ENCODE measurements at places on chromosomes 13 and 19. TPM values are rescaled to one million over a fixed set of nuclear protein-coding genes. Genes with fewer than 3 reads are reported as not detected.
A peak's percentile ranks its signal among the peaks of the same experiment; 100 is the strongest.

CYP2A6 gene
- not detected for total RNA-seq

TUBB4A gene
- 1.5 TPM for total RNA-seq

PROZ gene
- total RNA-seq, result not detected

SOX1 gene
- total RNA-seq, result not detected

C13orf42 gene
- not detected for total RNA-seq

DNA sequence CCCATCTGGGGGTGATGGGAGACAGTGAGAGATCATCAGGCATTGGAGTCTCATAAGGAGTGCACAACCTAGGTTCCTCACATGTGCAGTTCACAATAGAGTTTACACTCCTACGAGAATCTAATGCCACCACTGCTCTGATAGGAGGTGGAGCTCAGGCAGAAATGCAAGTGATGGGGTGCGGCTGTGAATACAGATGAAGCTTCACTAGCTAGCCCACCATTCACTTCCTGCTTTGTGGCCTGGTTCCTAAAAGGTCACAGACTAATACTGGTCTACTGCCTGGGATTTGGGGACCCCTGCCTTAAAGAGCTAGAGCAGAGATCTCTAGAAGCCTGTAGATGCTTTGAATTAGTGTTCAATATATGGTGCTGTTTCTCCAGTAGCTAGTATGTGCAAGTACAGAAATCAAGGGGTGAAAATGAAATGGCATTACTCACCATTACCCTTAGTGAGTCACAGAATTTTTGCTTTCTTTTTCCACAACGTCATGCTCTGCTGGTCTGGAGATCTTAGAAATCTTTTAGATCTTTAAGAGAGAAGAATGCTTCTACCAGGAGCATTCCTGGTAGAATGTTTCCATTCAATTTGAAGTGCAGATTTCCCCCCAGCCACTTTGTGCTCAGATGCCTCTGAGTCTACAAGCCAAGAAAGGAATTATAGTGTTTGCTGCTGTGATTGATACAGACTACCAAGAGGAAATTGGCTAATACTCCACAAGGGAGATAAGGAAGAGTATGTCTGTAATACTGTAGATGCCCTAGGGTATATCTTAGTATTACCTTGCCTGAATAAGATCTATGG is 2301.2 kb downstream of the PCDH9 start:
- no peaks in the 10 kb centered on the region for H3K27me3 ChIP-seq
- DNase-seq, result no peak
- no peaks in the 10 kb centered on the region for H3K4me1 ChIP-seq
- no peak overlapping the region for H3K27ac ChIP-seq

- H3K4me3 ChIP-seq, result no peak overlapping the region
- no peaks in the 10 kb centered on the region for H3K4me1 ChIP-seq
- no peaks in the 10 kb centered on the region for H3K36me3 ChIP-seq
- no peaks in the 10 kb centered on the region for H3K27me3 ChIP-seq
Measured at GRCh38 chr19:18221815-18222725, 4.2 kb downstream of the PDE4C start.

DNA sequence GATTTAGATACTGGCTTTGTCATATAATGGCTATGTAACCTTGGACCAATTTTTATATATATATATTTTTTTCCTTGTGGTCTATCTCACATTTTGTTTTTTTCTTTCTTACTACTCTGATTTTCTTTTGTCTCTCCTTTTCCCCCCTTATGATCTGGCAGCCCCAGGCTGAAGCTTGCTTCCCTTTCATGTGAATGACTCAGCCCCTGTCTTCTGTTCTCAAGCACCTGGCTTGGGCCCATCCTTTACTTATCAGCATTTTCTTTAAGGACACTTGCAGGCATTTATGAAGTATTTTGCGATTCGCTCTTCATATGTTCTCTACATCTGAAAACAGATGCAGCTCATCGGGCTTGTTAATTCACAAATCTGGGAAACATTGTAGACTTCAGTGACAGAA is 163.6 kb downstream of the SPRY2 start:
- DNase-seq, result no peak
- H3K27ac ChIP-seq, result no peak overlapping the region
- H3K4me1 ChIP-seq, result no peaks in the 10 kb centered on the region
- H3K4me3 ChIP-seq, result no peak overlapping the region
- no peaks in the 10 kb centered on the region for H3K36me3 ChIP-seq

- DNase-seq, result no peak
- no peaks in the 10 kb centered on the region for H3K27me3 ChIP-seq
- H3K27ac ChIP-seq, result no peak overlapping the region
- no peaks in the 10 kb centered on the region for H3K36me3 ChIP-seq
Measured at GRCh38 chr13:111116856-111117255, 1.7 kb downstream of the ARHGEF7 start.

GRCh38 chr19:21402303-21402985 is 5.5 kb downstream of the ZNF493 start:
- peaks cover 9% of the 10 kb centered on the region for H3K4me1 ChIP-seq
- no peak for DNase-seq
- peaks cover 12% of the 10 kb centered on the region for H3K36me3 ChIP-seq

DNA sequence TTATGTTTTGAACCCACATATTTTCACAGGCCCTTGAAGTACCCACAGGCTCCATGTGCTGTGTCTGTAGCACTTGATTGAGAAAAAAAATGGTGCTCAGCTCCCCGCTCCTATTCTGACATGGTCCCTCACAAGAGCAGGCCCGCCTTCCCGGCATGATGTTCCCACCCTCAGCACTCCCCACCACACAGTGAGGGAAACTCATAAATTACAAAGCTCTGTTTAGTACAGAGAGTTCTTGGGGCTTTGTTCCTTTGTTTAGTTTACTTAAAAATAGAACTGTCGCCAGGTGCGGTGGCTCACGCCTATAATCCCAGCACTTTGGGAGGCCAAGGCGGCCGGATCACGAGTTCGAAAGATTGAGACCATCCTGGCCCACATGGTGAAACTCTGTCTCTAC is 25.9 kb upstream of the ABCC4 start:
- H3K36me3 ChIP-seq, result no peaks in the 10 kb centered on the region
- no peak for DNase-seq
- H3K4me1 ChIP-seq, result no peaks in the 10 kb centered on the region
- H3K4me3 ChIP-seq, result no peak overlapping the region
- H3K27me3 ChIP-seq, result no peaks in the 10 kb centered on the region

GRCh38 chr13:103839460-103839859 is 773.2 kb upstream of the SLC10A2 start:
- H3K27ac ChIP-seq, result no peak overlapping the region
- no peak for DNase-seq
- no peaks in the 10 kb centered on the region for H3K4me1 ChIP-seq

DNA sequence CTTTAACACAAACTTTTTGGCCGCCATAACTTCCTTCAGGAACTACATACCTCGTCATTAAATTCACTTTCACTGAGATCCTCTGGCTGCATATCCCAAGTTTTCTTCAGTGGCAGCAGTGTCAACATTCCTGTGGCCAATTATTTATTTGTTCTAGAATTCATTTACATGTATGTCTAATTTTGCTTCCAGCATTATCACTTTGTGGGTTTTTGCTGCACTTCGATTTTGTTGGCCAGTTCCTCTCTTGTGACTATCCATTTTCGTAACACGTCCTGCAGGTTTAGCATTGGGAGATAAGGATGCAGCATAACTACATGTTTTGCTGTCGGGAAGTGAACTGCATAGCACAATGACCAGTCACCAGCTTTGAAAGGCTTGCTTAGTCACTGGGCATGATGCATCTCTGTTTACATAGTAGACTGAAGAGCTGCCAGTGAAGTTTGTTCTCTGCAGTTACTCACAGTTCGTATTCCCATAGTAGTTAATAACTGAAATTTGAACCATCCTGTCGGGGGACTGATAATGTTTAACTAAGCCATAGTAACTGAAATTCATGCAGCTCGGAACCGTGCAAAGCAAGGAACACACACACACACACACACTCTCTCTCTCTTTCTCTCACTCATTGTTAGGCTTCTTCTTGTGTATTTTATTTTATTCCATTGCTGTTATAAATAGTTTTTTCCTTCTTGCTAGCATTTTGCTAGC is 28.3 kb downstream of the ZNF507 start:
- no peaks in the 10 kb centered on the region for H3K27me3 ChIP-seq
- H3K4me3 ChIP-seq, result no peak overlapping the region
- no peaks in the 10 kb centered on the region for H3K36me3 ChIP-seq
- peaks cover 4% of the 10 kb centered on the region for H3K4me1 ChIP-seq

GRCh38 chr19:37466277-37466797 is 907 bp downstream of the ZNF569 start:
- no peak for DNase-seq
- H3K27ac ChIP-seq, result peak overlapping the region; percentile 56
- no peaks in the 10 kb centered on the region for H3K4me1 ChIP-seq

GRCh38 chr19:45340232-45340898 is at the start of gene KLC3:
TSS of gene KLC3 (plus strand) at chr19:45340750. CDS start at chr19:45345542, 4,792 bp downstream.
- no peaks in the 10 kb centered on the region for H3K36me3 ChIP-seq
- H3K27me3 ChIP-seq, result no peaks in the 10 kb centered on the region

DNA sequence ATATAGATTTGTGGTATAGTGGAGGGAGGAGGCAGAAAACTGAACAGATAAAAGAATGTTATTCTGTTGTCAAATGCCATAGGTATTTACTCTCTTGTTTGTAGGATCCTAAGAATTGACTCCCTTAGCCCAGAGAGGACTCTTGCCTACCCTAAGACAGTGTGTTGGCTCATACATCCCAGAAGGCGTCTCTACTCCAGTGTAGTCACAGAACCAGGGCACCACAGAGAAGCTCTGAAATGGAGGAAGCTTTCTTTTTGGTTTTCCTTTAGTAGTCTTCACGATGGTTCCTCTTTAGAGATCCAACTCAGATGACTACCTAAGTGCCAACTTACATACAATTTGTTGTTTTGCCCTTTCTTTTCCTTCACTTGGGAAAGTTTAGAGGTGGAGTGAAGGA is 14.0 kb downstream of the GPR183 start:
- H3K36me3 ChIP-seq, result no peaks in the 10 kb centered on the region
- no peak overlapping the region for H3K4me3 ChIP-seq
- H3K27me3 ChIP-seq, result no peaks in the 10 kb centered on the region
- H3K4me1 ChIP-seq, result no peaks in the 10 kb centered on the region
- DNase-seq, result no peak

GRCh38 chr19:55688422-55689218 is 13.6 kb downstream of the EPN1 start:
- peaks cover 41% of the 10 kb centered on the region for H3K36me3 ChIP-seq
- peak; percentile 49 for DNase-seq
- H3K4me1 ChIP-seq, result peaks cover 15% of the 10 kb centered on the region
- no peak overlapping the region for H3K27ac ChIP-seq
- H3K27me3 ChIP-seq, result no peaks in the 10 kb centered on the region

DNA sequence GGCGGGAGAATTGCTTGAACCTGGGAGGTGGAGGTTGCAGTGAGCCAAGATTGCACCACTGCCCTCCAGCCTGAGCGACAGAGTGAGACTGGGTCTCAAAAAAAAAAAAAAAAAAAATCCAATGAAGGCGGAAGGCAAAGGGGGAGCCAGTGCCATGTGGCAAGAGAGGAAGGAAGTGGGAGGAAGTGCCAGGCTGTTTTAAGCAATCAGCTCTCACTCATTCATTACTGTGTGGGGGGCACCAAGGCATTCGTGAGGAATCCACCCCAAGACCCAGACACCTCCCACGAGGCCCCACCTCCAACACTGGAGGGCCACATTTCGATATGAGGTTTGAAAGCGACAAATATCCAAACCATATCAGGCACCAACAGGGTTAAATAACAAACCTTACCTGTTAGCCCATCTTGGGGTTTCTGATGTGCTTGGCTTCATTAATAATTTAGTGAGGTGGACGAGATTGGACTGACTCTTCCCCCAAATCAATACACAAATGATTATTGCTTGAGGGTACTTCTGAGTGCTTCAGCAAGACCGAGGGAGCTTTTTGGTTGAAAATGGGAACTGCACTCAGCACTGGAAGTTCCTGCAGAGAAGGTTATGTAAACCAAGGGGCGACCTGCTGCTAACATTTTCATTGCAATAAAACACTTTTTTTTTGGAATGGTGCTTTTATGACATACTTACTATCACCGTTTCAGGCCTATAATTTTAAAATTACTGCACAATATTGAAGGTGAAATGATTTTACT is 7.5 kb upstream of the LRP3 start:
- no peaks in the 10 kb centered on the region for H3K27me3 ChIP-seq
- H3K4me3 ChIP-seq, result no peak overlapping the region
- no peak overlapping the region for H3K27ac ChIP-seq
- DNase-seq, result no peak
- no peaks in the 10 kb centered on the region for H3K36me3 ChIP-seq

DNA sequence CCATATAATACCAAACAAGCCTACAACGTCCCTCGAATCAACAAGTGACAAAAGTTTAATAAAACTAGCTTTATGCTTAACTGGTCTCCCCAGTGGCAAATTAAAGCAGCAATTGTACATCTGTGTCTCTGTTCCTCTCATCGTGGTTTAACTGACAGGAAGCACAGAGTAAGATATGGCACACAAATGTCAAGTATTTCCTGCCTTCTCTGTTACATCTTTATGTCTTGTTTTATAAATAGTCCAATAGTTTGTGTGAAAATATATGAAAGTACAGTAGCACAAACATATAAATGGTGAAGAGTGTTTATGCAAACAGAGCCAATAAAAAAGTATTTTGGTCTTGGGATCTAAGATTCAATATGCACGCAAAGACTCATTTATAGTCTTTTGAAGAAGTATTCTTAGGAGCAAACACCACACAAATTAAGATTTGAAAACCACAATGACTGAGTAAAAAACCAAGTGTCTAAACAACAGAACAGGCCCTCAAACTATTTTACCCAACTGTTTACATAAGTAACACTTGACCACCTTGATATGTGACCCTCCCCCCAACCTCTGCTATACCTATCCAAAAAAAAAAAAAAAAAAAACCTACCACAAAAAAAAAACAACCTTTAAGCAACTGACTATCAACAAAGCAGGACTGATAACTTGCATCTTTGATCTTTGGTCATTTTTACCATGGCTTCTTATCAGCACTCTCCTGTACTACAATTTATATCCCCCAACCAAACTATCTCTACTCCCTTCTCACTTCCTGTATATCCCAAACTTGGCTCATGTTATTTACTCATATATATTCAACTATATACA is 14.0 kb downstream of the ELF1 start:
- no peak overlapping the region for H3K27ac ChIP-seq
- peaks cover 83% of the 10 kb centered on the region for H3K4me1 ChIP-seq

DNA sequence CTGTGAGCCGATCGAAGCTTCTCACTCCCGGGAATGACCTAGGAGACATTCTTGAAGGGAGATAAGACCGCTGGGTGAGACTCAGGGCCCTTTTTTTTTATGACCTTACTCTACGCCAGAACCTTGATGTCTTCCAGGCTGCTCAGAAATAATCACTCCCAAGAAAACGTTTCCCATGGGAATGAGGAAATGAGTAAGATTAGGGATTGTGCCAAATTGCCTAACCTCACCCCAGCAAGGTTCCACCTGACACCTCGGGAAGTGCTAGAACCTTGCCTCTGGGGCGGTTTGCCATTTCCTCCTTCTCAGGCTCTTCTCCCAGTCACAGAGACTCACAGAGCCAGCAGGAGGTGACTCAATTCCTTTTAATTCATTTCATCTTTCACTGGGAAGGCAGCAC is 2.3 kb downstream of the SLC46A3 start:
- H3K4me3 ChIP-seq, result no peak overlapping the region
- H3K4me1 ChIP-seq, result peaks cover 11% of the 10 kb centered on the region
- no peaks in the 10 kb centered on the region for H3K36me3 ChIP-seq
- H3K27me3 ChIP-seq, result no peaks in the 10 kb centered on the region
- DNase-seq, result no peak
